ENCODE measurements at places on chromosomes 1 and 21.

GRCh38 chr1:59814180-59814900, 409 bp upstream of the HOOK1 start:
- peak; percentile 94 for DNase-seq

- peak; percentile 15 for DNase-seq
Observed at GRCh38 chr21:44509539-44509938, 30.5 kb downstream of the KRTAP10-1 start.

DNA sequence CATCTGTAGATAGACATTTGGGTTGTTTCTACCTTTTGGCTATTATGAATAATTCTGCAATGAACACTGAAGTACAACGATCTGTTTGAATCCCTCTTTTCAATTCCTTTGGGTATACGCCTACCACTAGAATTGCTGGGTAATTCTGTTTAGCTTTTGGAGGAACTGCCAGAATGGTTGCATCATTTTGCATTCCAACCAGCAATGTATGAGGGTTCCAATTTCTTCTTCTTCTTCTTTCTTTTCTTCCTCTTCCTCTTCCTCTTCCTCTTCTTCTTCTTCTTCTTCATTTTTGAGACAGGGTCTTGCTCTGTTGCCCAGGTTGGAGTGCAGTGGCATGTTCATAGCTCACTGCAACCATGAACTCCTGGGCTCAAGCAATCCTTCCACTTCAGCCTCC, 13.8 kb upstream of the THEM5 start:
- no peak for DNase-seq

DNA sequence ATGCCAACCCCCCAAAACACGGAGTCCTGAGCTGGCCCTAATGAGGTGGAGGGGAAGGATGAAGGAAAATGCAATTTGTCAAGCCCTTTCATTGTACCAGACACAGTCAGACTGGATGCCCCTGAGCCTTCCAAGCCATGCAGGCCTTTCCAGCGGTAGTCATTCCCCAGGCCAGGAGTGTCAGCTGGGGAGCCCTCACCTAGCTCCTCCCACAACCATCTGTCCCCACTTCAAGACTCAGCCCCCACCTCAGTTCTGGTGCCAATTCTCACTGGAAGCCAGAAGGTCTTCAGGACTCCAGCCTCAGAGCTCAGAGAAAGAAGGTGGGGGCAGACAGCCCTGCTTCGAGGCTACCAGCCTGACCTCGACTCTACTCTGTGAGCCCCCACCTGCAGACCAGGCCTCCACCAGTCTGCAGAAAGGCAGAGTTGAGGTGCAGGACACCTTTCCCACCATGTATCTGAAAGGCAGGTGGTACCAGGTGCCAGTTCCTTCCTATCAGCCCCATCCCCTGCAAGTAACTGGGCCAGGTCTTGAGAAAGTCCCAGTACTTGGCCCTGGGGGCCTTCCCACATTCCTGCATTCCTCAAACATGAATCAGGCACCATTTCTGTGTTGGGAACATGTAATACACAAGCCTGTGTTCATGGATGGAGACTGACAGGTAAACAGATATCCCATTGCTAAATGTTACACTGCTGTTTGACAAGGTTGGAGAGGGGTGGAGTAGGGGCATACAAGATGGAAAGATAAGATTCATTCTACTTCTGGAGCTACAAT, 180.6 kb upstream of the EDN2 start:
- DNase-seq = no peak

DNA sequence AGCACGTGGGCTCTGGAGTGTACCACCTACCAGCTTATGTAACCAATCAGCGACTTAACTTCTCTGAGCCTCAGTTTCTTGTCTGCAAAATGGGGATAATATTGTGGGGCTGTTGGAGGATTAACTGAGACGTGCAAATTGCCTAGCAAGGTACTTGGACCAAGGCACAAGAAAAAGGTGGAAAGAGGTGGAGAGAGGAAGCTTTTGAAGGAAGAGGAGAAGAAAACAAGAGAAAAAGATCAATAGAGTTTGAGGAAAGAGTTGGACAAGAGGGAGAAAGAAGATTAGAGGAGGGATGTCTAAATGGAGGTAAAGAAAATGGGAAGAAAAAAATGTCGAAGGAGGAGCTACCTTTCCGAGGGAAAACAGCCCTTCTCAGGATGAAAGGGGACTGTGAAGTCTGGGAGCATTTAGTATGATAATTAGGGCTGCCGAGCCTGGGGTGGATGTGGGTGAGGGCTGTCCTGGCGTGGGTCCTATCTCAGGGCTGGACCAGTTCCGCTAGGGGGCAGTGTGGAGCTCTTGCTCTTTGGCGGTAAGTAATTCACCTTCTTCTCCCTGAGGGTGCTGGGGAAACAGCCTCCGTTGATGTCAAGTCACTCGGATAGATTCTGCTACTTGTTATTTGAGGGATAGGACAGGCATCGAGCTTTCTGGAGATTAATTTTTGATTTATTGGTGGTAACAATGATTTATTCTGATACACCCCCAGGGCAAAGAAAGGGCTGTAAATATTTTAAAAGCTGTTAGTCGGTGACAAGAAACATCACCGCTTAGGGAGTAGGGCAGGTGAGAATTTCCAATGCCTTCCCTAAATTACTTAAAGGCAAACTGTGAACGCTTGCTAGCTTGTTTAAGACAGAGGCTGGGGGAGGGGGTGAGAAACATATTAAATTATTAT, 79.0 kb upstream of the NFASC start:
- peak; percentile 50 for DNase-seq

DNA sequence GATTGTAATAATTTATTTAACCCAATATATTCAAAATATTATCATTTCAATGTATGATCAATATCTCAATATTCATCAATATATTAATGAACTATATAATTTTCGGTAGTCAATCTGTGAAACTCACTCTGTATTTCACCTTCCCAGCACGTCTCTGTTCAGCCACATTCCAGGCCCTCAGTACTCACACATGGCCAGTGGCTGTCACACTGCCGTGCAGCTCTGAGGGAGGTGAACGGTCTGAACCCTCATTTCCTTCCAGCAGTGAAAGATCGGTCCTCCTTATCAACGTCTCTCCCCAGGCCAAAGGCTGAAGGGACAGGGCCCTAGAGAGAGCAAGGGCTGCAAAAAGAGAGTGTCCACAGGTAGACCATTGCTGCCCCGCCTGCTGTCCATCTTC, 39.5 kb upstream of the ZNF124 start:
- no peak for DNase-seq

Measured in SHP77 treated with DMSO at 0.1 percent for 48 hours (cell line).